ENCODE measurements at places on chromosomes 7 and 10.

GRCh38 chr7:43646603-43647338, 63.9 kb downstream of the STK17A start:
- DNase-seq = no peak

GRCh38 chr10:98694883-98695282, 248.1 kb upstream of the HPS1 start:
- no peak for DNase-seq

DNA sequence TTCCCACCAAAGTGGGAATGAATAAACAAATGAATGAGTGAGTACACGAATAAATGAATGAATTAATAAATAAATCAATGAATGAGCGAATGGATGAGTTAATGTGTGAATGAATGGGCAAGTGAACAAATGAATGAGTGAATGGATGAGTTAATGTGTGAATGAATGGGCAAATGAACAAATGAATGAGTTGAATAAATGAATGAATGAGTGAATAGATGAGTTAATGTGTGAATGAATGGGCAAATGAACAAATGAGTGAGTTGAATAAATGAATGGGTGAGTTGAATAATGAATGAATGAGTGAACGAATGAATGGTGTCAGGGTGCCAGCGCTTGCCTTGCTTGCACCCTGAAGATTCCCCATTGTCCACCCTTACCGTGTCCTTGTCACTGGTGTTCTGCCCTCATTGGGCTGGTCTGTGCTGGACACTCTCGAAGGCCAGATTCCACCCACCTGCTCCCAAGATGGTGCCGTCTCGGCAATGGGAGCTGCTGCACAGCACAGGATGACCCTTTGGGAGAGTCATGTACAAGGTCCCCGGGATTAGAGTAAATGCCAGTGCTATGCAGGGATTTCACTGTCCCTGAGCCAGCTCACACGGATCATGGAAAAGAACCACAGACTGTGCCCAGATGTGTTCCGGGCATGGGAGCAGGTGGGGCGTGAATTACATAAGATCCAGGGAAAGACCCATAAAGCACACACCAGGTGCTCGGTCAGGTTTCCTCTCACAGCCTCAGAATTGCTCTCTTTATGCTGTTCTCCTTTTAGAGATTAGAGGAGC, 83.2 kb downstream of the CAMK1D start:
- DNase-seq = no peak

DNA sequence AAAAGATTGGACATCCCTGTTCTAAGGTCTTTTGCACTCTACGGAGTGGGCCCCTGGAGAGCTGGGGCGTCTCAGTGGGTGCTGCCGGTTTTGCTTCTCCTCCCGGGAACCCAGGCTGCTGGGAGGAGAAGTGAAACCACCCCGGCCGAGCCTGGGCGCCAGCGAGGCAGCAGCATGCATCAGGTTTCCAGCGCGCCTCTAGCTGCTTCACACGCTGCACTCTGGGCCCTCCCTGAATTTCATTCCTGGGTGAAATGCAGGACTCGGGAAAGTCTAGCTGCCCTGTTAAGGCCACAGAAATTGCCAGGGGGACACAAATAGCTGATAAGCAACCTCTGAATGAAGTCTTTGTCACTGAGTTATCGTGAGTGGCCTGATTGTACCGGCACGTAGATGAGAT, 127.4 kb downstream of the TRRAP start:
- DNase-seq = no peak

DNA sequence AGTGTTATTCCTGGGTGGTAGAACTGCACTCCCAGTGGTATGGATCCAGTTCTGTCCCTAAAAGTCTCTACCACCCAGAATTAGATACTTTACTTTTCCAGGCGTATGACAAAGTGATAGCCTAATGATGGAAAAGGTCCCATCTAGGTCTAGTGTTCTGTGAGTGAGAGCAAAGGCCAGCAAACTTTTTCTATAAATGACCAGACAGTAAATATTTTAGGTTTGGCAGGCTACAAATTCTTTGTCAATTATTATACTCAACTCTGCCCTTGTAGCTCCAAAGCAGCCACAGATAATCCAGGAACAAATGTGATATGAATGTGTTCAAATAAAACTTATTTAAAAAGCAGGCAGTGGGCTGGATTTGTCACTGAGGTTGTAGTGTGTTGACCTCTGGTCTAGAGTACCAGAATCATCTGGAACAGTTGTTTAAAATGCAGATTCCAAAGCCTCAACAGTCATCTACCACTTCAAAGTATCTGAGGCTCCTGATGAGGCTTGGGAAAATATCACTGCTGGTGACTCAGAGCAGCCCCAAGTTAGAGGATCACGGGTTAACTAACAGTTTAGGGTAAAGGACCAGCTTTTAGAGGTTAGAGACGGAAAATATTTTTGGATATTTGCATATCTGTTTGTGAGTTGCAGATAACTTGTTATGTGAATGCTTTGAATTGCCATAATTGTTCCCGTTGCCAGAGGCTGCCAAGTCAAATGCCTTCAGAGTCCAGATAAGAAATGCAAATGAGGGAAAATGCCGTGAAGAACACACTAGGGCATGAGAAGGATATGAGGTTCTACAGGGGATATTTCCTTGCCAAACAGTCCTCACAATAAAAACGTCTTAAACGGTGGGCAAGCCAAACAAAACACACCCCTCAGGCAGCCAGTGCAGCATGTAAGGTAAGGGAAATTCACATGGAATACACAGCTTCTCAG, 19.4 kb downstream of the NRAP start:
- DNase-seq = no peak

- DNase-seq = no peak
Measured at GRCh38 chr7:118040562-118040961, 143.4 kb upstream of the LSM8 start.

DNA sequence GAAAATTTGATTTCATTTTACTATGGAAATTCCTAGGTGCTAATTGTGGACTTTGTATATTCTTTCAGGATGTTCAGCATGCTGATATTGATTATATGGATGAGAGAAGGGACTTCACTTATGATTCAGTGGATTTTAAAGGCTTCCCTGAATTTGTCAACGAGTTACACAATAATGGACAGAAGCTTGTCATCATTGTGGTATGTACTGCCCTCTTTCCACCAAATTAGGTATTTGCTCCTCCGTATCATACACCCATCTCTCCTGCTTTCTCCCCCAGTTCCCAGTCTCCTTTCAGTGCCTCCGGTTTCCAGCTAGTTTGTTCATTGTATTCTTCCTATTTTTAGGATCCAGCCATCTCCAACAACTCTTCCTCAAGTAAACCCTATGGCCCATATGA, 34.6 kb downstream of the MGAM start:
- DNase-seq = no peak

GRCh38 chr10:16521311-16522016, at the start of gene C1QL3:
Gene C1QL3, minus strand, starts transcription at chr10:16521879. Its CDS starts 814 bp downstream, at chr10:16521065.
- peak; percentile 40 for DNase-seq

GRCh38 chr10:4013651-4014121, 228.7 kb upstream of the KLF6 start:
- DNase-seq = no peak

- DNase-seq = no peak
Measured at GRCh38 chr7:15303357-15303756, 258.5 kb downstream of the AGMO start.

DNA sequence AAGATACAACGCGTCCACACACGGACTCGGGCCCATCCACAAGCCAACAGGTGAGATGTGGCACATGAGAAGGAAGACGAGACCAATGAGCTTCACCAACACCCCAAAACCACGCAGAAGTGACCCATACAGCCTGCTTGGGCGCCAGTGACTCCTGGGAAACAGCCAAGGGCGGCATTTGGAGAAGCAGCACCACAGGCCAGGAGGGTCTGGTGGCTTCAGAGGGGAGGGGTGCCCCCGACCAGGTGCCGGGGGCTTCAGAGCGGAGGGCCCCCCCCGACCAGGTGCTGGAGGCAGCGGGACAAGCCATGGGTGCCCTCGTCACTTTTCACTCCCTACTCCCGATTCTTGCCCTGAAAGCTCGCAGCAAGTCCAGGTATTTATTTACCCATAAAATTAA, 140.1 kb downstream of the DIP2C start:
- no peak for DNase-seq

DNA sequence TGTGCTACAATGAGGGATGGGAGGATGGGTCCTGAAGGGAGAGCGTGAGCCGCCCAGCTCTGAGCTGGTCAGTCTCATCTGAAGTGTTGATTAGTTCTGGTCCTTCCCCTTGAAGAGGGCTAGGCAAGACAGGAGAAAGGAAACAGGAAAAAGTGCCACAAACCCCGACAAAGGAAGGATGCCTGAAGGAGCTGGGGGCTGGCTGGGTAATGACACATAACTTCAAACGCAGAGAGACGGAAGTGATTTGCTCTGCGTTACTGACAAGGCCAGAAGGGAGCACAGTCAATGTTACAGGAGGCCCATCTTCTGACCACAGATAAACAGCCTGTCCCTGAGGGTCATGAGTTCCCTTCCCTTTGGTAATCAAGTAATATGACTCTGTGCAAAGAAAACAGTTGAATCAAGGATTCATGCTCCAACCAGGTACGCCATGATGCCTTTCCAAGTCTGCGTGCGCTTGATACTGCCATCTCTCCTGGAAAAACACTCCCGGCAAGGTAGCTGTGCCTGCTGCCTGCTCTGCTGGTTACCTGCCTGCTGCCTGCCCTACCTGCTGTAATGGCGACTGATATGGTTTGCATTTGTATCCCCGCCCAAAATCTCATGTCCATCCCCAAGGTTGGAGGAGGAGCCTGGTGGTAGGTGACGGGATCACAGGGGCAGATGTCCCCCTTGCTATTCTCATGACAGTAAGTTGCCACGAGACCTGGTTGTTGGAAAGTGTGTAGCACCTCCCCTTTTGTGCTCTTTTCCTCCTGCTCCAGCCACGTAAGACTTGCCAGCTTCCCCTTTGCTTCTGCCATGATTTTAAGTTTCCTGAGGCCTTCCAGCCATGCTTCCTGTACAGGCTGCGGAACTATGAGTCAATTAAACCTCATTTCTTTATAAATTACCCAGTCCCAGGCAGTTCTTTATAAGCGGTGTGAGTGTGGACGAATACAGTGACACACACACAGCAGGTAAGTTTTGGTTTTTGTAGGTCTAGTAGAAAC, 57.9 kb downstream of the GRB10 start:
- no peak for DNase-seq

DNA sequence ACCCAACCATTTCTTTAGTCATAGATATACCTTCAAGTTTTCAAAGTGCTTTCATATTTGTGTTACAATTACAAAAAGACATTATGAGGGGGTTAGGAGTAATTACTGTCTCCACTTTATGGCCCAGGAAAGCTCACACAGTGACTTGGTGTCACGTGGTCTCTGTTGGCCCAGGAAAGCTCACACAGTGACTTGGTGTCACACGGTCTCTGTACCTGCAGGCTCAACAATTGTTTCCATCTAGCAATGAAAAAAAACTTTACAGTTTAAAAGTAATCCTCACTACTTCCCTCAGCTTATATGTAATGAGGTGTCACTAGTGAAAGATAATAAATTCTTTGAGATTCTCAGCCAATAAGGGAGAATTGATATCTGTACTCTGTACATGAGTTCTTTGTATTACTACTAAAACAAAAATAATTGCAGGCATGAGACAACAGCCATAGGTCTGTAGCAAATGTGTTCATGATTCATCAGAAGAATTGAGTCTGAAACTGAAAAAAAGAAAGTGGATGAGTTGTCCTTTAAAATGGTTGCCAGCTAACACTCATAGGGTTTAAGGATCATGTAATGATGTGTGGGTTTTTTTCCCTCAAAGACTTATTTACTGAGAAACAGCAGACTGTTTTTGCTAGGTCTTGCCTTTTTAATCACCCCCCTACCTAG, 10.9 kb downstream of the OGDH start:
- no peak for DNase-seq

GRCh38 chr7:98641646-98642500, 24.8 kb downstream of the NPTX2 start:
- no peak for DNase-seq

- DNase-seq = no peak
Measured at GRCh38 chr7:138934861-138935260, 46.3 kb downstream of the KIAA1549 start.

- DNase-seq = no peak
Measured at GRCh38 chr10:30959836-30960210, 71.8 kb downstream of the ZNF438 start.

- DNase-seq = no peak
Measured at GRCh38 chr7:99004216-99004615, 125.9 kb downstream of the TRRAP start.

GRCh38 chr10:49138361-49138891, 4.6 kb upstream of the FAM170B start:
- DNase-seq = no peak

GRCh38 chr10:64156166-64156565, 635.0 kb downstream of the REEP3 start:
- DNase-seq = no peak

DNA sequence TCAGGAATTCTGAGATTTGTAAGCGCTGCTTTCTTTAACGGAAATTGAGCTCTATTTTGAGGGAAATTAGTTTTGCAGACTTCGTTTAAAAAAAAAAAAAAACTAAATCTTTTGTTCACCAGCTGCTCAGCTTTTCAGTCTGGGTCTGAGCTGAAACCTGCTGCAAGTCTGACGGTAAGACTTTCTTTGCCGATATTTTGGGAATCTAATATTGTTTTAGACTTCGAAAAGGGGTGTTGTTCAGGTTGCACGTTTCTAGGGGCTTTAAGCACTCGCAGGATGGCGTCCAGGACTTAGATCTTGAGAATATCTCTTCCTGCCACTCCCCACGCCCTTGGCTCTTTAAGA, 1.8 kb upstream of the MEOX2 start:
- DNase-seq = no peak

DNA sequence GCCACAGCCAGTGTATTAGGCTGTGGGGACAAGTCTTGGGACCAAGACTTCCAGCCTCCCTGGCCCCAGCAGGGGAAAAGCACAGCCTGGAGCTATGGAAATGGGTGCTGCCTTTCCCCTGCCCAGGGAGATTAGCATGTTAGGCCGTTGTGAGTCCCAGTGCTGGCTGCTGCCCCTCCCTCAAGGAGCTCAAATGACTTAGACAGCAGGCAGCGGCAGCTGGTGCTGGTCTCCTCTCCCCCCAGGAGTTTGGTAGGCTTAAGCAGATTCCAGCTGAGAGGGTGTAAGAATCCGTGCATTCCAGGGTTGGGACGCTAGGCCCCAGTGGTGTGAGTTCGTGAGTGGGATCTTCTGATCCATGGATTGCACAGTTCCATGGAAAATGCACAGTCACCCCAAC, 301.5 kb upstream of the PHF14 start:
- no peak for DNase-seq

GRCh38 chr10:48742891-48743860, 58.5 kb downstream of the WDFY4 start:
- no peak for DNase-seq

DNA sequence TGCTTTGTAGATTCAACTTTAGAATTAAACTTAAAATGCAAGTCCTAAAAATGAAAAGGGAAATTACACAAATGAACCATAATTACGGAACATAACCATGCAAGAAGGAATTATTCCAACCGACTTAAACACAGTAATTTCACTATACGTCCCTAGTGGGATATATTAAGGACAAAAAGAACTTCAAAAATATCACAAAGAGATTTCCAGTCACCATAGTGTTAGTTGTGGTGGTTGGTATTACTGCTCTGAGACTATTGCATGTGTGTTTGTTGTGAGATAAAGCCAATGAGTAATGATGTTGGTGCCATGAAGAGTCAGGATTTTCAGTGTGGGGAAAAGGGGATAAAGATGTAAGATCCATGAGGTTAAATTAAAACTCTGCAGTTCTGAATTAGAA, 49.6 kb downstream of the KCNH2 start:
- no peak for DNase-seq
